ENCODE measurements at places on chromosomes 16 and 17.

GRCh38 chr17:50464736-50465135 lies 3.9 kb downstream of the CHAD start:
- no peak for DNase-seq

GRCh38 chr17:27471321-27472269 lies 15.3 kb downstream of the KSR1 start:
- DNase-seq, result no peak

- no peak for DNase-seq
Measured at GRCh38 chr16:85378145-85379040, 234.7 kb upstream of the GSE1 start.

- no peak for DNase-seq
Measured at GRCh38 chr17:71985111-71986039, 135.4 kb upstream of the SOX9 start.

DNA sequence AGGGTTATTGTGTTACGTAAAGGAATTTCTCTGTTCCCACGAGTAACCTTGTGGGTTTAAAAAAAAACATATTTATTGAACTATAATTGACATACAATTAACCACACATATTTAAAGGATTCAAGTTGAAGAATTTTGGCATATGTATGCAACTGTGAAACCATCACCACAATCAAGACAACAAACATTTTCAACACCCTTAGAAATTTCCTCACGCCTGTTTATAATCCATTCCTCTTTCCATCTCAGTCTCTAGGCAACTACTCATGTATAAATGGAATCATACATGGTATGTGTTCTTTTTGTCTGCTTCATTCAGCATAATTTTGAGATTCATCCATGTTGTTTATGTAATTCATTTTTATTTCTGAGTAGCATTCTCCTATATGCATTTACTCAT lies 104.0 kb downstream of the MRTFB start:
- no peak for DNase-seq

- peak; percentile 77 for DNase-seq
Measured at GRCh38 chr16:58487566-58488351, 12.2 kb upstream of the NDRG4 start.

DNA sequence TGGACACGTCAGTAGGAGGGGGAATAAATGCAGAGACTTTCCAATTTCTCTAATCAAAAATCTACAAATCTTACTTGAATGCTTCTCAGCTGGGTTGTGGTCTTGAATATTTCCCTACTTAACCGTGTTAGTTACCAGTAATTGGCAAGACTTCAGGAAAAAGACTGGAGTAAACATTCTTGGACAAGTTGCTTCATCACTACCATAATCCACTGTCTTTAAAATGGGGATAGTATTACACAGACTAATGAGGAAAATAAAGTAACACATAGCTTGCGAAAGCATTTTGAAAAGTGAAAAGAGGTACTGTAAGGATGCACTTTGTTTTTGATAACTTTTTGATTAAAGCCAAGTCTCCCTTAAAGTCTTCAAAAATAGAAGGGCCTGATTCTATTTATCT lies 18.4 kb downstream of the MYH1 start:
- no peak for DNase-seq
